GM23248 (cell line): ENCODE measurements at places on chromosomes 2 and 18. TPM values are rescaled to one million over a fixed set of nuclear protein-coding genes. Genes with fewer than 3 reads are reported as not detected.

- DNase-seq, result no peak
These were observed 142.8 kb downstream of the CCDC148 start for GRCh38 chr2:158313734-158314133.

- DNase-seq, result peak; percentile 1
These were observed 356.7 kb upstream of the LYPD1 start for GRCh38 chr2:133026536-133027177.

The ALPP gene
- not detected in 2 replicates for total RNA-seq

- peak; percentile 71 for DNase-seq
These were observed 7.6 kb downstream of the CTIF start for GRCh38 chr18:48546396-48546795.

DNA sequence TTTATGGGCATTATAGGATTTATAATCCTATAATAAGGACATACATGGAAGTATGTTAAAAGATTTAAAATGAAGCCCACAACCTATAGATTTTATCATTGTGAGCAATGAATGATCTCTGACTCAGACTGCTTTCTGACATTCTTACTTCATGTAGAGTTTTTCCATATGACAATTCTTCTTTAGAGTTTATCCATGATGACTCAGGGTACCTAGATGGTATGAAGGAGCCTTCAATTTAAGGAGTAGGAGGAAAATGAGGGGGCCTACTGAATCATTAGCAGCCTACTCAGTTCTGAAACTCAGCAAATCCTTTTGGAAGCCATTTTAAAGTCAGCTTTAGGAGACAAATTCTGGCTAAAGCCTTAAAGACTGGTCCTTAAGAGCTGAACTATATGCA lies 10.4 kb downstream of the PELI1 start:
- DNase-seq, result peak; percentile 88

- no peak for DNase-seq
These were observed 1258.3 kb upstream of the GYPC start for GRCh38 chr2:125397535-125398251.

GRCh38 chr2:234243871-234244565 lies 193.5 kb downstream of the SPP2 start:
- peak; percentile 22 for DNase-seq

The TMEM127 gene
- total RNA-seq, result 43.6 and 46.8 TPM in 2 replicates

DNA sequence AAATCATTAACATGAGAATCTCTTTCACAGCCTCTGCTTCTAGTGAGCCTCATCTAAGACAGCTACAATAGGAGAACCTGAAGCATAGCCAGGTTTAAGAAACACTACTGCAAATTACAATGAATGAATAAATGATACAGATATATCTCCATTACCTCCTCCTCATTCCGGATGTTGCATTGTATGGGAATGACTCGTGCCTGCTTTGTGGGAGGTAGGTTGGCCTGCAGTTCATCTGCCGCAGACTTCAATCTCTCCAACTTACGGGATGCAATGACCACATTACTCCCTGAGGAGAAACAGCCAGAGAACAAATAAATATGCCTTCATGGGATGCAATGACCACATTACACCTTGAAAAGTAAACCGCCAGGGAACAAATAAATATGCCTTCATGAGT lies 15.4 kb downstream of the PECR start:
- DNase-seq, result peak; percentile 77

- DNase-seq, result no peak
These were observed 13.8 kb upstream of the YWHAQ start for GRCh38 chr2:9644603-9645002.

The GPR55 gene
- not detected in 2 replicates for total RNA-seq
